ENCODE measurements at places on chromosomes 7 and 10. TPM values are rescaled to one million over a fixed set of nuclear protein-coding genes. Genes with fewer than 3 reads are reported as not detected.

COL1A2 gene
- 32.3 TPM for total RNA-seq

ITPRID1 gene
- total RNA-seq, result not detected

STRIP2 gene
- 0.56 TPM for total RNA-seq

ABCB1 gene
- 52.8 TPM for total RNA-seq

GRCh38 chr7:46072722-46073121 lies 151.7 kb upstream of the IGFBP3 start:
- no peak for DNase-seq

DNA sequence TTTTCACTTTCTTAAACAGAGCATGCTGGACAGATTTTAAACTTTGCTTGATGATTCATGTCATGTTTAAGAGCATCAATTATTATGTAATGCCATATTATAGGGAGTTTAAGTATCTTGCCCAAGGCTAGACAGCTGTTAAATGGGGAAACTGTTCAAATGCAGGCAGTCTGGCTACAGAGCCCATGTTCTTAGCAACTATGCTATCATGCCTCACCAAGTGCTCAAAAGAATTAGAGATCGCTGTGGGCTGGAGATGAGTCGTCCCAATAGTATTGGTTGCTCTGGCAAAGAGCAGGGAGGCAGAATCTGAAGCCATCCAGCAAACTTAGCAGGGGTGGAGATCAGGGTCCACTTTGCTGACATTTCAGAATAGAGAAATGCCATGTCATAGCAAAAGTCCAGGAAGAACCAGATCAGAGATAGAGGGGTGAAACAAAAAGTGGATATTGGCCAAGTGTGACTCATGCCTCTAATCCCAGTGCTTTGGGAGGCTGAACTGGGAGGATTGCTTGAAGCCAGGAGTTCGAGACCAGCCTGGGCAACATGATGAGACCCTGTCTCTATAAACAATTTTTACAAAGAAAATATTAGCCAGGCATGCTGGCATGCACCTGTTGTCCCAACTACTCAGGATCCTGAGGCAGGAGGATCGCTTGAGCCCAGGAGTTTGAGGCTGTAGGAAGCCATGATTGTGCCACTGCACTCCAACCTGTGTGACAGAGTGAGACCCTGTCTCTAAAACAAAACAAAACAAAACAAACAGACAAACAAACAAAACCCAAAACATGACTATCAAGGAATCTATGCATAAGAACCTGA lies 57.8 kb downstream of the BAMBI start:
- no peak for DNase-seq

DNA sequence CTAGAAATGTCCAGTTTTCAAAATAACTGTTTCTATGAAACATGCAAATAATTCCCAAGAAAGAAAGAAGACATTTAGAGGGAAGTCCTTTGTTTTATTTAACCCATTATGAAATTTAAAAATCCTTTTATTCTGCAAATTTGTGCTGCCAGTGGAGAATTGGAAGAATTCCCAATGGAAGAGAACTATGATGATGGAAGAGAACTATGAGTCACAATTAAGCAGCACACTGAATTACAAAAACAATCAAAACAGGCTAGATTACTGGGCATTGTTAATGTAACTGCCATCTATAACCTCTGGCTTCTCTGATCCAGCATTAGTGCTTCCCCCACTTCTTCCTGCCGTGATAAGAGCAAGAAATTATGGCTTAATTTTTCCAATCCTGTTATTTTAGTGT lies 126.2 kb upstream of the FEZF1 start:
- no peak for DNase-seq

- no peak for DNase-seq
Measured at GRCh38 chr10:116437076-116437692, 9.5 kb downstream of the PNLIPRP3 start.

- no peak for DNase-seq
Measured at GRCh38 chr10:63887600-63888370, 366.6 kb downstream of the REEP3 start.

- DNase-seq, result no peak
Measured at GRCh38 chr7:127678947-127679346, 27.0 kb downstream of the SND1 start.

All from right lobe of liver (tissue), 6 donors.